ENCODE measurements at places on chromosomes 3 and 15. TPM values are rescaled to one million over a fixed set of nuclear protein-coding genes. Genes with fewer than 3 reads are reported as not detected.

DNA sequence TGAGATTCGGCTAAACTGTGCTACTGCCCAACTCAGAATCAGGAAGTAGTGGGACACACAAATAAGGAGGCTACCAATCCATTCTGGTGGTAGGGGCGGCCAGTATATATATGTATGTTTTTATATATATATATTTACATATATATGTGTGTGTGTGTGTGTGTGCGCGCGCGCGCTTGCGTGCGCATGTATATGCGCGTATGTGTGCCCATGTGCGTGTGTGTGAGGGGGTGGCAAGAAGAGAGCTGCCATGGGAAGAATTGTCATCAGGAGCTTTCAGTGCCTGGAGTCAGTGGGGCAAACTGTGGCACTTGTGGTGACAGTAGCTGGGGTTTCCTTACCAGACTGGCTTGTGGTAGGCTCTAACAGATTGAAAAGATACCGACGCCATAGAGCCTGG is 26.5 kb downstream of the GXYLT2 start:
- no peak overlapping the region for H3K27ac ChIP-seq
- no peaks in the 10 kb centered on the region for H3K36me3 ChIP-seq
- no peaks in the 10 kb centered on the region for H3K27me3 ChIP-seq
- H3K4me1 ChIP-seq = no peaks in the 10 kb centered on the region
- DNase-seq = no peak
- H3K4me3 ChIP-seq = no peak overlapping the region

Gene PRR20G
- not detected for total RNA-seq

Gene CHRFAM7A
- total RNA-seq = 0.63 TPM

Gene CADM2
- 7.8 TPM for total RNA-seq

- no peak overlapping the region for H3K4me3 ChIP-seq
- DNase-seq = no peak
- H3K36me3 ChIP-seq = no peaks in the 10 kb centered on the region
- H3K27me3 ChIP-seq = no peaks in the 10 kb centered on the region
- no peaks in the 10 kb centered on the region for H3K4me1 ChIP-seq
These were observed 191.7 kb upstream of the GBE1 start for GRCh38 chr3:81953111-81953510.

DNA sequence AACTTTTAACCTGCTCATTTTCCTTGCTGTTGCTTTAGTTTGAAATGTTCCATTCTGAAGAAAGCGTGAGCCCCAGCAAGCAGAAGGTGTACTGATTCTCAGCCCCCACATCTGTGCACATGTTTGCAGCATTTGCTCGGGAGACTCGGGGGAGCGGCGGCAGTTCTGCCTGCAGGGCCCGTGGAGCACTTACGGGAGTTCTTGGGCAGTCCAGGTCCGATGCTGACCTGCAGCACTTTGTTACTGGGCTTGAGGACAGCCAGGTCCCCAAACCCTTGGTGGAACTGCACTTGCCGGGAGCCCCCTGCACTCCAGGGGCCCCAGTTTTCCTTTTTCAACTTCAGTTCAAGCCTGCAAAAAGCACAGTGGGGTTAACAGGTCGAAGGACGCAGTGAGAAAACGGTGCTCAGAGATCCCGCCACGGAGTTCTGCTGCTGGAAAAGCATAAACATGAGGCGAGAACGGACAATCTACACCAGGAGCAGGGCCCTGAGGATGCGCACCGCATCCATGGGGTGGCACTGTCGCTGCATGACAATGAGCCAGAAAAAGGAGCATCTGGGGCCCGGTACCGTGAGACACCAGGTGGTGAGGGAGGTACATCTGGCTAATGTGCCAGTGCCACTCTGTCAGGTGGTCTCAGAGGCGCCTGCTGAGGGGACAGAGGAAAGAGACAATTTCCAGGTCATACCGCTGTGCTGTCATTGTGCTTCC is 45.6 kb upstream of the LDHAL6B start:
- H3K27ac ChIP-seq = no peak overlapping the region
- no peaks in the 10 kb centered on the region for H3K27me3 ChIP-seq
- no peak overlapping the region for H3K4me3 ChIP-seq
- H3K4me1 ChIP-seq = no peaks in the 10 kb centered on the region

DNA sequence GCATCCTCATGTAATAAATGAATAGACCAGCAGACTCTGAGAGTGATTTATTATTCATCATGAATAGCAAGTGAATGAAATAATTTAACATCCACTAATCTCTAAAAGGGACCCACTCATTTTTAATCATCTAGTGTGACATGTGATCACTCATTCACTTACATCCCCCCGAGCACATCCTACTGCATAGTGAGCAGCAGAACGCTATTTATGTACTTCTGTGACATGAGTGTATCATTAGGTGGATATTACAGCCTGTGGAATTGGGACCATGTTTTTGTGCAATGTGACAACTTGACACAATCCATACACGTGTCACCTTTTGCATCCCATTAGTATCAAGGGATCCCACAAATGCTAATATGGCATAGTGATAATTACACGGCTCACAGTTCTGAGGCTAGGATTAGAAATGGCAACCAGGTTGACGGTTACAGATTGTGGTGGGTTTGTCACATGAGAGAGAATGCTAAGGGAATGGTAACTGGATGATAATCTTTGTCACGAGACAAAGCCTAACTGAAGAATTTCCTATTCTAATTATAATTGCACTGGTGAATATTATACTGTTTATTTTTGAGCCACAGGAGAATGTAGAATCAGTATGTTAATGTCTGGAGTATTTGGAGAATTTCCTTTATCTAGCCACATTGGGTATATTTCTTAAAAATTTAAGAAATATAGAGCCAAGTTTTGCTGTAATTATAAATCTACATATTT is 595.2 kb upstream of the TBL1XR1 start:
- no peak overlapping the region for H3K4me3 ChIP-seq
- H3K4me1 ChIP-seq = no peaks in the 10 kb centered on the region
- no peak for DNase-seq
- H3K27me3 ChIP-seq = no peaks in the 10 kb centered on the region
- no peak overlapping the region for H3K27ac ChIP-seq

Gene PRSS50
- 1.1 TPM for total RNA-seq

Gene GRK7
- total RNA-seq = 0.07 TPM

Gene ANKUB1
- not detected for total RNA-seq

Gene RPSA
- 961 TPM for total RNA-seq

GRCh38 chr3:55721716-55722484 is 234.8 kb upstream of the WNT5A start:
- peak; percentile 56 for DNase-seq
- H3K4me3 ChIP-seq = no peak overlapping the region
- H3K36me3 ChIP-seq = no peaks in the 10 kb centered on the region
- no peaks in the 10 kb centered on the region for H3K27me3 ChIP-seq
- peaks cover 6% of the 10 kb centered on the region for H3K4me1 ChIP-seq
- no peak overlapping the region for H3K27ac ChIP-seq

DNA sequence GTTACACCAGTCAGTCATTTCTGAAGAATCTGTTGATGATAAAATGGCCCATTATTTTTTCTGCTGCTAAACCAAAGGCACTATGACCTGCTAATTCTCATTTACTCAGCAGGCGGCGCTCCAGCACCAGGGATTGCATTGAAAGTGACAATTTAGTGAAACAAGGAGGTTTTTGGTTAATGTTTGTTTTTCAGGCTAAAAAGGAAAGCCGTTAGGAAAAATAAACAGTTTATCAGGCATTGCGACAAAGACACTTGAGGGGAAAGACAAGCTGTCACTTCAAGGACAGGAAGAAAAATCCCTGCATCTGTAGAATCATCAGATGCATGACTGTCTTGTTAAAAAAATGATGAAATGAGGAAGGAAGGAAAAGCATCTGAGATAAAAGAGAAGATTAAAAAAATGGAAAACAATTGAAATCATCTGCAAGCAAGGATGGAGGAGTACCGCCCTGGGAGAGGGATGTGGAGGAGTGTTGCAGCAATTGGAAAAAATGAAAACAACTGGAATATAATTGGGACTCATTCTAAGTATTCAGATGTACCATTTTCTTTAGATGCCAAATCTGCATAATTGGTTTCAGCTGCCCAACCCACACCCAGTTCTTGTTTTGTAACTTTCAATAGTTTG is 54.0 kb downstream of the NR1D2 start:
- H3K27ac ChIP-seq = no peak overlapping the region
- H3K4me1 ChIP-seq = peaks cover 7% of the 10 kb centered on the region
- no peaks in the 10 kb centered on the region for H3K36me3 ChIP-seq
- DNase-seq = peak; percentile 74
- H3K27me3 ChIP-seq = no peaks in the 10 kb centered on the region
- H3K4me3 ChIP-seq = no peak overlapping the region

DNA sequence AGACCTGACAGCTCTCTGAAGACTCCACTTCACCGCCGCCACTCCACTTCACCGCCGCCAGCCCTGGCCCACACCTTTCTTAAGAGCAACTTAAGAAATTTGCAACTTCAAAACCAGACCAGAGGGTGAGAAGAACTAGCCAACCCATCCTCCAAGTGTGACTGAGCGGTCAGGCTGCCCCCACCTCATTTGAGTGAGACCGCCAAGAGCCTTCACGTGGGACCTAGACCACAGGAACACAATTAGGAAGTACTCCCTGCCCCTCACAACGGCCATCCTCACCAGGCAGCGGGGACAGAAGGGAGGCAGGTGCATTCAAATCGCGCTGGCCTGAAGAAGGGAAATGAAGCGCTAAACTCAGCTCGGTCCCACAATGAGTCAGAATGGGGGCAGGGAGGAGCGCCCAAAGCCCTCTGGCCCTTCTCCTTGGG is 156.8 kb upstream of the BCL6 start:
- DNase-seq = no peak
- no peak overlapping the region for H3K4me3 ChIP-seq
- no peak overlapping the region for H3K27ac ChIP-seq

Gene ITIH1
- total RNA-seq = 120 TPM

- no peaks in the 10 kb centered on the region for H3K36me3 ChIP-seq
- no peaks in the 10 kb centered on the region for H3K27me3 ChIP-seq
- no peak overlapping the region for H3K4me3 ChIP-seq
- DNase-seq = no peak
- H3K4me1 ChIP-seq = peaks cover 6% of the 10 kb centered on the region
- no peak overlapping the region for H3K27ac ChIP-seq
These were observed 197.5 kb upstream of the BCL6 start for GRCh38 chr3:187942658-187943241.

DNA sequence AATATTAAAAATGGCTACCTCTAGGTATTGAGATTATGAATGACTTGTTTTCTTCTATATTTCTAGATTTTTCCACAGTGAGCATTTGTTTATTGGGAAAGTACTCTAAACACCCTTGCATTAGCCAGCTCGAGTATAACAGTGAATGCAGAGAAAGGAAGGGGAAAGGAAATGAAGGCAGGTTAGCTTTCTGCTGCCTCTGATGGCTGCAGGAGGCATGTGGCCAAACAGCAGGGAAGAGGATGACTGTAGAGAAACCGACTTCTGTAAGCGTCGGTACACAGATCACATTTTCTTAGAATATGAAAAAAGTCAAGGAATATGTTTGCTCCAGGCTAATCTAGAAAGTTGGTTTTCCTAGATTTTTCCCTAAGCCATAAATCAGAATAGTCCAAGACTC is 19.8 kb downstream of the GNB5 start:
- DNase-seq = no peak
- no peak overlapping the region for H3K4me3 ChIP-seq
- no peaks in the 10 kb centered on the region for H3K4me1 ChIP-seq
- H3K36me3 ChIP-seq = no peaks in the 10 kb centered on the region
- no peak overlapping the region for H3K27ac ChIP-seq

Gene DVL3
- 49.1 TPM for total RNA-seq

Gene GPR87
- 7.0 TPM for total RNA-seq

Gene HYKK
- total RNA-seq = 3.6 TPM

Gene GPR149
- total RNA-seq = 0.44 TPM

Gene MESP2
- 1.2 TPM for total RNA-seq

GRCh38 chr3:110077093-110077492 is 739.7 kb upstream of the DPPA4 start:
- H3K4me1 ChIP-seq = no peaks in the 10 kb centered on the region
- no peaks in the 10 kb centered on the region for H3K27me3 ChIP-seq
- H3K36me3 ChIP-seq = no peaks in the 10 kb centered on the region
- no peak overlapping the region for H3K27ac ChIP-seq
- H3K4me3 ChIP-seq = no peak overlapping the region
- no peak for DNase-seq

DNA sequence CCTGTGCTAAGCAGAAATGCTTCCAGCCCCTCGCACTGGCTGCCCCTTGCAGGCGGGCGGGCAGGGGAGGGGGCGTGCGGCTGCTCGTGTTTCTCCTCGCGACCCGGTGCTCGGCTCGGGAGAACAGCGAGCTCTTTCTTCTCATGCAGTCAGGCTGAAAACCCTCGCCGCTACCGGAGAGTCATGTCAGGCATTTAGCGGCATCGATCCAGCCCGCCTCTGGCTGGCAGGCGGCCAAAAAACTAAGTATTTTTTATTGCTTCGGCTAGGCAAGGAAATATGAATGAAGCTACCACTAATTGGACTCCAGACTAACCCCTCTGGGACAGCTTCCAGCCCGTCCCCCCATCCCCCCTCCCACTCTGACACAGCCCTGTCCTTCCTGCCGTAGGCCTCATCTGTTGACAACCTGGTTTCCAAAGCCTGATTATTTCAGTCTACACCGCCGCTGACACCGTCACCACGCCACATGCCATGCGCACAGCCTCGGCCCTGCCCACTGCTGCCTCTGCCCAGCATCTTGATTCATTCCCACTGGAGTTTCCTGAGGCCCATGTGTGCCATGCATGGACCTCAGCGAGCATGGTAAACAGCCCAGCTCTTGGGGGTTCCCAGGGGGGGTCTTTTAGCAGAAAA is 35.3 kb downstream of the TLE3 start:
- H3K27me3 ChIP-seq = no peaks in the 10 kb centered on the region
- no peaks in the 10 kb centered on the region for H3K36me3 ChIP-seq
- no peak overlapping the region for H3K4me3 ChIP-seq
- H3K27ac ChIP-seq = peak overlapping the region; percentile 37

- H3K36me3 ChIP-seq = no peaks in the 10 kb centered on the region
- DNase-seq = no peak
- no peak overlapping the region for H3K4me3 ChIP-seq
- no peaks in the 10 kb centered on the region for H3K4me1 ChIP-seq
- no peaks in the 10 kb centered on the region for H3K27me3 ChIP-seq
These were observed 34.5 kb upstream of the STIMATE start for GRCh38 chr3:52931889-52932288.

- H3K4me3 ChIP-seq = no peak overlapping the region
- H3K4me1 ChIP-seq = peaks cover 4% of the 10 kb centered on the region
- DNase-seq = peak; percentile 73
- H3K27me3 ChIP-seq = no peaks in the 10 kb centered on the region
These were observed 51.7 kb downstream of the SCN11A start for GRCh38 chr3:39000008-39000450.

Gene TMEM108
- 0.72 TPM for total RNA-seq

DNA sequence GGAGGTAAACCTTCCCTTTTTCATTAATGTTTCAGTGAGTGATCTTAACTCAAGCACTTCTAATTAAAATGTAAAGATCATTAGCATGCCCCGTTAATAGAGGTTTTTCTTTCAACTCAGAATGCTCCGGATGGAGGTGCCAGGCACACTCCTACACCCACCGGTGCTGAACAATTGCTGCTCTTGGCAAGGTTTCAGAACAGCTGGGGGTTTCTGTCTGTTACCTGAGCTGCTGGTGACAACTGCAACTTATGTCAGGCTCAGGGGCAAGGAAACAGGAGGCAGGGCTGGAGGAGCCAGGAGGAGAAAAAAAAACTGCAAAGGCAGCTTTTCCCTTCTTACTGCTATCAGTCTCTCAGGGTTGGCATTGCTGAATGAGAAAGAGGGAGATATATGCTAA is 250.1 kb downstream of the DIPK2A start:
- no peaks in the 10 kb centered on the region for H3K27me3 ChIP-seq
- H3K4me1 ChIP-seq = no peaks in the 10 kb centered on the region
- no peak overlapping the region for H3K27ac ChIP-seq
- no peak for DNase-seq

GRCh38 chr3:155978324-155978723 is 107.9 kb downstream of the GMPS start:
- no peaks in the 10 kb centered on the region for H3K27me3 ChIP-seq
- H3K36me3 ChIP-seq = no peaks in the 10 kb centered on the region
- H3K4me1 ChIP-seq = no peaks in the 10 kb centered on the region
- H3K4me3 ChIP-seq = no peak overlapping the region
- no peak for DNase-seq

All from hepatocyte (in vitro differentiated cells).